ENCODE measurements at places on chromosomes 7 and 10.

- DNase-seq = no peak
Observed at GRCh38 chr10:132494866-132495630, 42.5 kb upstream of the INPP5A start.

DNA sequence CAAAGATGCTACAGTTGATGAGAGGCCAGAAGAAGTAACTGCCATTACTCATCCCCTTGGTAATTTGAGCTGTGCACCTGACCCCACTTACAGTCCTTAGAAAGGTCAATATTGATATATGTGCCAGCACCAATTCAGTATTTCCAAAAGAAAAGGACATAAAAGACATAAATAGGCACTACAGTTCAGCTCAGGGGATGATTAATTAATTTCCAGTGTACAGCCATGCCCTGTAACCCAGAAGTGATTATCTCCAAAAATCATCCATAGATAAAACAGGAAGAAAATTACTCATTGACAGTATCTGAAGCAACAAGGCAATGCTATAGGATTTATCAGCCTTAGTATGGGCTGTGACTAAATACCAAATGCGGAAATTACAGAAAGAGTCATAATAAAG, 82.4 kb downstream of the PHYHIPL start:
- DNase-seq = no peak

DNA sequence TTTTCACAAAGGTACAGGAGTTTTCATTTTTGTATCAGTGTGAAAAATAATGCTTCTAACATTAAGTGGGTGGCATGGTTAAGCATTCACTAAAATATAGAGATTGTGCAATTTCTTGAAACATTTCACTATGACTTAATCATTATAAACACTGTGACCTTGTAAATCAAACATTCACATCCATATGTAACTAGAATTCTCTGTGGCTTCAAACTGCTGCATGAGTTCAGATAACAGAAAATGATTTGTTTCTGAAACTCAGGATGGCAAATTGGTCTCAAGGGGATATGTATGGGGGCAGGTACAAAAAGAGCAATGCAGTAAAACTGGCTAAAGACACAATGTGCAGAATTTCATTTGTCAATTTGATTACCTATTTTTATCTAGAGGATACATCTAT, 3.8 kb downstream of the FAM133B start:
- no peak for DNase-seq

- no peak for DNase-seq
Observed at GRCh38 chr7:44982970-44983369, 4.2 kb upstream of the MYO1G start.

- no peak for DNase-seq
Observed at GRCh38 chr7:12211711-12212485, 804 bp downstream of the TMEM106B start.

DNA sequence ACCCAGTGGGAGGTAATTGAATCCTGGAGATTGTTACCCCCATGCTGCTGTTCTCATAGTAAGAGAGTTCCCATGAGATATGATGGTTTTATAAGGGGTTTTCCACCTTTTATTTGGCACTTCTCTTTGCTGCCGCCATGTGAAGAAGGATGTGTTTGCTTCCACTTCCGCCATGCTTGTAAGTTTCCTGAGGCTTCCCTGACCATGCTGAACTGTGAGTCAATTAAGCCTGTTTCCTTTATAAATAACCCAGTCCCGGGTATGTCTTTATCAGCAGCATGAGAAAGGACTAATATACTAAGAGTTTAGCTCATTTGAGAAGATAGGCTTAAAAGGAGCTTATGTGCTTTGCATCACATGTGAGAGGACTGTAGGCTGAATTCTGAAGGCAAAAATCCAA, 29.3 kb downstream of the TMEM248 start:
- no peak for DNase-seq

DNA sequence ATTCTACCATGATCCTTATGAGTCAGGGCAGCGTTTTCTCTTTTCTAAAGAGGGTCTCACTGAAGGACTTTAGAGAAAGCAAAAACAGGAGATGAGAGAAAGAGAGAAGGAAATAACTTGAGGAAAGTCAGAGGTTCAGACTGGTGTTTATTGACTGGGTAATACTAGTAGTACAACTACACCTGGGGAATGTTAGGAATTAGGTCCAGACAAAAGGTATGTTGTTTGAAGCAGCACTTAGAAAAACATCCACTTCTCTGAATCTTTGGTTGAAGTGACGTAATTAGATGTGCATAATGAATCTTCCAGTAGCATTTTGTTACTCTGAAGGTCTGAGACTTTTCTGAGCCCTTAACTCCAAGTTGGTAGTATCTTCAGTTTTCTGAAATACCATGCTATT, 380.3 kb upstream of the LRGUK start:
- DNase-seq = no peak

GRCh38 chr7:139656387-139656786, 121.4 kb downstream of the HIPK2 start:
- DNase-seq = no peak

DNA sequence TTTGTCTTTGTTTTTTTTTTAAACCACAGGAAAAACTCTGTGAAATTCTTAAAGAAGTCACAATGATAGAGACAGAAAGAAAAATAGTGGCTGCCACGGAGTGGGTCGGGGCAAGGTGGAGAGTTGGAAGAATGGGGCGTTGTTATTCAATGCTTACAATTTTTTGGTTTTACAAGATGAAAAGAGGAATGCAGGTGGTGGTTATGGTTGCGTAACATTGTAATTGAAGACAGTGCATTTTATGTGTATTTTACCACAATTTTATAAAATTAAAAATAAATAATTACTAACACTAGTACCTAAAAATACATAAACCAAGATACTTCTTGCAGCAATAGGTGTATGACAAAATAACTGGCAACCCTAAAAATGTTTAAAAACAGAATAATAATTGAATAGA, 76.9 kb upstream of the VOPP1 start:
- DNase-seq = no peak

DNA sequence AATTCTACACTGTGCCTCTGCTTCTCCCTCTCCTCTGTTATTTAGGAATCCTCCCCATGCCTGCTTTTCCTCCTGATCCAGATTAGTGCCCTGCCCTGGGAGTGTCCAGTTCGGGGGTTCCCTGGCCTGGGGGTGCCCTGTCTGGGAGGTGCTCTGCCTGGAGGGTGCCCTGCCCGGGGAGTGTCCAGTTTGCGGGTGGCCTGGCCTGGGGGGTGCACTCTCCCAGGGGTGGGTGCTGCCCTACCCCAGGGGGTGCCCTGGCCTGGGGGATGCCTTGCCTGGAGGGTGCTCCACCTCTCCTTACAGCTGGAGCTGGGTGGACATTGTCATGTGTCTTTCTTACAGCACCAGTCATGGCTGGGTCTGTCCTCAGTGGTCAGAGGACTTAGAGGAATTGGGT, 20.2 kb downstream of the RAMP3 start:
- no peak for DNase-seq

- no peak for DNase-seq
Observed at GRCh38 chr7:42750172-42750571, 161.7 kb downstream of the C7orf25 start.

DNA sequence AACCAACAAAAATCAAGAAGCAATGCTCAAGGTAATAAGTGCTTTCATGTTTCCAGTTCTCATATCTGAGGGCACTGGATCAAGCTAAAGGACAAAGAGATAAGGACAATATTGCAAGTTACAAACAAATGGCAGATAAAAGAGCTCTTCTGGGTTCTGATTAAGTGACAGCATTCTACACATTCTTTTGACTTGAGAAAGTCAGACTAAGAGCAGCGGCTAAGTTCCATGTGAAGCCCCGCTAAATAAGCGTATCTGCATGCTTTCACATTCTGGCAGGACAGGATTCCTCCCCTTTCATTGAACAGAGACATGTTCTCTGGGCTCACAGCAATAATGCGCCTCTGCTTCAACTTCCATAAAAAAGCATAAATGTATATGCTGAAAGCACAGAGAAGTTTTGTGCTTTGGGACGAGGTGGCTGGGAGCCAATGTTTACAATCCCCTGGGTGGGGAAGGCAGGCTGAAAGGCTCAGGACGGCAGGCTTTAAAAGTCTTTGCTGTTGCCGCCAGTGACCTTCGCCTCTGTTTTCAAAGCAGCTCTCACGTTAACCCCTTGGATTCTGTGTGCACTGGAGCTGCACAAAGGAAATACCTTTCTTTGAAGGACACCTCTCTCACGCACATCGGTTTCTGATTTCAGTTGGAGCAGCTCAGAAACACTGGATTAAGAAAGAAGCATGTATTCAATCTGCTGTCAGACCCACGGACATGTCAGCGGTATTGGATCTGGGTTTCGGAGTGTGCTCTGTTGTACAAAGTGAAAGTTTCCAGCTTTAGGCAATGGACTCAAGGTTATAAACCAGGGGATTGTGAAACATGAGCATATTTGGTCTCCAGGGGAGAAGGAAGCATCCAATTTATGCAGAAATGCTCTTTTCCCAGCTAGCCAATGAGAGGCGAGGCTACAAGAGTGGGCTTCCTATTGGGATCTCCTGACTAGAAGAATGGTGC, 105.4 kb upstream of the FAM133B start:
- DNase-seq = no peak

DNA sequence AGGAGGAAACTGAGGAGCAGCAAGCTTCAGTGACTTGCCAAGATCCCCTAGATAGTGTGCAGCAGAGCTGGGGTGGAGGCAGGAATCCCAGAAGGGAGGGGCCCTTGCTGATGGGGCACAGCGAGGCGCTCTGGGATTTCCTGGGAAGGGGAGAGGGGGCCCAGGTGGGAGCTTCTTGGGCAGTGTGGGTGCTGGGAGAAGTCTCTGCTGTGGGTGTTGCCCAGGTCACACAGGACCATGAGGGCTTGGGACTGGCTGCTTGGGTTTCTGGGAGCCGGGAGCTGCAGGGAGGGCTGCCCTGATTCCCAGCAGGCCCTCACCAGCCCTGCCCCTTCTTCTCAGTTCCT, 55.2 kb downstream of the TSPAN15 start:
- no peak for DNase-seq

DNA sequence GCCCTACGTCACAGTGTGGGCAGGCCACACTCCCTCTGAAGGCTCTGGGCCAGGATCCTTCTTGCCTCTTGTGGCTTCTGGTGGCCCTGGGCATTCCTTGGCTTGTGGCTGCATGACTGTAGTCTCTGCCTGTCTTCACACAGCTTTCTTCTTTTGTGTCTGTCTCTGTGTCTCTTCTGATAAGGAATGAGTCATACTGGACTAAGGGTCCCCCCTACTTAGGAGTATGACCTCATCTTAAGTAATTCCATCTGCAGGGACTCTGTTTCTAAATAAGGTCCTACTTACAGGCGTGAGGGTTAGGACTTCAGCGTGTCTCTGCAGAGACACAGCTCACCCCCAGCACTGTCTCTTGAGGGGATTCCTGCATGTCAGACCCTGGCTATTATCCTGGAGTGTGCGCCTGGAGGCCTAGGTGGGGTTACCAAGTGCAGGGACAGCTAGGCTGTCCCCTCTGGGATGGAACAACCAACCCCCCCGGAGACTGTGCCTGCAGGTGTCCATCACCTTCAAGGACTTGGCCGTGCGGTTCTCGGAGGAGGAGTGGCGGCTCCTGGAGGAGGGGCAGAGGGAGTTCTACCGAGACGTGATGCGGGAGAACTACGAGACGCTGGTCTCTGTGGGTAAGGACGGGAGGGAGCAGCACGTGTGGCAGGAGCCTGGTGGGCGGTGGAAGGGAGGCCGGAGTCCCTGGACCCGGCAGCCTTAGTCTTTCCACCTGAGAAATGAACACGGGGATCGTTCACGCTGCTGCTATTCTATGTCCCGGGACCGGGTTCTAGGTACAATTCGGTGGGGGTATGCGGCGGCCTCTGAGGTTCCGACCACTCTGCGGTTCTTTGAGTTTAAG, 54.1 kb downstream of the ZNF467 start:
- no peak for DNase-seq

DNA sequence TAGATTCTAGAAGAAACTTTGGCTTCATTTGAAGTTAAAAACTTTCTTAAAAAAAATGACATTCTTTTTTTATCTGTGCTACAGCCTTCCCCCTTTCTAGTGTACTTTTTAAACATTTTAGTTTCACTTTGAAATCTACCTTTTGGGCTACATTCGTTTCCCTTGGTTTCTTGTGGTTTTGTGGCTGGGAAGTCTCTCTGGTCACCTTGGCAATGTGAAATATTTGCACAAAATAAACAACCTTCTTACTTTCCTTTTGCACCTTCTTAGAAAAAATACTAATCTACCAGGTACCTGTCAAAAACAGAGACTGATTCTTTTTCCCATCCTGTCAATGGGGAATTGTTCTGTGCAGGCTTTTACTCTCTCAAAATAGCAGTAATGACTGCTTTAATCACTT, 350.2 kb downstream of the GATA3 start:
- peak; percentile 23 for DNase-seq

DNA sequence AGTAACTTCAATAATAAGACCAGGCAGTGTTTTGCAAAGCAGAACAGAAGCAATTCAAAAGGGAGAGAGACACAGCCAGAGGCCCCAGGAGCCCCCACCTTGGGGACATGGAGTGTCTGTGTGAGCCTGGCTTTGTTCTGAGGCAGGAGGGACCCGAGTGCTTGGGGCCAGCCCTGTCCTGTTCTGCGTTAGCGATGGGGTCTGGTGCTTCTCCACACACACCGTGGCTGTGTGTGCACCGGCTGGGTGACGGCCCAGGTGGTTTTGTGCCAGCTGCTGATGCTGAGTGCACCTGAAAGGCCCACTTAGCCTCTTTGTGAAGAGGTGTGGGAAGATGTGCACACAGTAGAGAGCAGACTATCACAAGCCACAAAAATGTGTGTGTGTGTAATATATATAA, 468.9 kb downstream of the DNAJB6 start:
- DNase-seq = no peak

- no peak for DNase-seq
Observed at GRCh38 chr10:112376396-112376790, 2.5 kb downstream of the ACSL5 start.

DNA sequence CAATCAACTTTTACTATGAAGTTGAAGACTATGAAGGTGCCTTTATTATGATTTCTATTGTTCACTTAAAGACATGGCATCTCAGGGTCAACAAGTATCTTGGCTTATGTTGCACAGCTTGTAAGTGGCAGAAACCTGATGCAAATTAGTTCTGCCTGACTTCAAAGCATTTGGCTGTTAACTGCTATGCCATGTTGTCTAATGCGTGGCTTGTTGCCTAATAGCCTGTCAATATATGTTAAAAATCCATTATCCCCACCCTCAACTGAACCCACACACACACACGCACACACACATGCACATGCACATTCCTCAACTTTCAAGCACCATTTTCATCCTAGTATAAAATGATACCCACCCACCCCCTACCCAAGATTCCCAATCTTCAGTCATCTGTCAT, 217.1 kb downstream of the NRG3 start:
- no peak for DNase-seq

GRCh38 chr7:28224675-28225074, 44.1 kb upstream of the JAZF1 start:
- no peak for DNase-seq

DNA sequence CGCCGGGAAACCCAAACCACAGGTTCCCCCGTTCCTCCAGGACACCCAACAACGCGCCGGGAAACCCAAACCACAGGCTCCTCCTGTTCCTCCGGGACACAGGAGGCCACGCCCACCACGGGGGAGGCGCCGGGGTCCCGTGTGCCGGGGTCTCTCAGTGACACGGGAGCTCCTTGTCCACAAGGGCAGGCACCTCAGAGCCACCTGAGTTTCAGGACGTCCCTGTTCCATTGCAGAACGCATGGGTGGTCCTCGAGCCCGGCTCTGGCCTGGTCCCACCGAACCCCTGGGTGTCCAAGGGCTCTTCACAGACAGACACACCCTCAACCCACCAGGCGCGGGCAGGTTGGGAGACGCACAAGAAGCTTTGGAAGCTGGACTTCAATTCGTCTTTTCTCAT, 57.6 kb upstream of the ADGRA1 start:
- no peak for DNase-seq

All from activated CD4-positive, alpha-beta T cell treated with anti-CD3 and anti-CD28 coated beads, Interleukin-2, amount 50 U/mL, for 1 hour (primary cell).